DMS79 (cell line): ENCODE measurements at places on chromosomes 11 and 22.

GRCh38 chr22:35782504-35782903, 64.8 kb downstream of the APOL5 start:
- no peak for DNase-seq

GRCh38 chr11:46669711-46670139, 30.7 kb downstream of the ARHGAP1 start:
- DNase-seq, result no peak

DNA sequence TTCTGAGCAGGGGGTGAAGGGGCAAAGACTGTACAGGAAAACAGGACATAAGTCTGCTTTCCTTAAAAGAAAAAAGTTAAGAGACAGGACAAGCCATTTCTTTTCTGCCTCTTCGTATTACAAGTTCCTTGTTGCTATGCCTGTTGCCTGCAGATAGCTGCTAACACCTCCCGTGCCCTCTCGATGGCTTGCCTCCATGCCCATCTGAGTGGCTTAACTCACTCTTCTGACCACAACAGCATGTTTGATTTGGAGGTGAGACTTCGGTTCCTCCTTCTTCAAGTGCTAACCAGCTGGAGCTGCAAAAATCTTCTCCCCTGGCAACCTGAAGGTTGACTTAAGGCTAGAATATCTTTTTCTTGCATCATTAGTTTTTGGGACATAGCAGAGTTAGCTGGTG, 103.1 kb downstream of the PRR5L start:
- DNase-seq, result peak; percentile 63

- peak; percentile 65 for DNase-seq
Measured at GRCh38 chr22:48845356-48845936, 982.2 kb downstream of the BRD1 start.

- DNase-seq, result no peak
Measured at GRCh38 chr11:5922749-5923426, 19.2 kb upstream of the OR56A3 start.

GRCh38 chr11:88250566-88251242, 75.5 kb upstream of the RAB38 start:
- DNase-seq, result no peak

DNA sequence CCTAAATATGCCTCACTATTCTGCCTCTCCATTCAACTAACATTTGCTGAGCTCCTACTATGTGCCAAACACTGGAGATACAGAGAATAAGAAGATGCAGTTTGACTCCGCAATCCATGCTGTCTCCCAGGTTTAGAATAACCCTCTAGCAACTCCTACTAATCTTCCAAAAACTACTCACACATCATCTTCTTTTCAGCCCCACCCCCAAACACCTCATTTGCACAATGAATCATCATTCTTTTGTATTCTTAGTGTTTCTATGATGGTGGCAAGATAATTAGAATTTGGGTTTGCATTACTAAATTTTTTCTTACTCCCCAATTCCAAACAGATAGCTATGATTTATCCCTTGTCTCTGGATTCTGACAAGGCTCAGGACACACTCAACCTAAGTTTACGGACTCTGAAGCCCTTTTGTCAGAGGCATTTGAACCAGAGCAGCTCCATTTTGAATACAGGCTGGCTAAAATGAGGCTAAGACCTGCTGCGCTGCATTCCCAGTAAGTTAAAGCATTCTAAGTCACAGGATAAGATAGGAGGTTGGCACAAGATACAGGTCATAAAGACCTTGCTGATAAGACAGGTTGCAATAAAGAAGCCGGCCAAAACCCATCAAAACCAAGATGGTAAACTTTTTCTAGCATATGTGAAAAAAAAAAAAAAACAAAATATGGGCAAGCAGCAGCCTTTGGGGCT, 1038.9 kb downstream of the DLG2 start:
- no peak for DNase-seq

- DNase-seq, result no peak
Measured at GRCh38 chr11:93513772-93514171, 29.4 kb downstream of the SMCO4 start.

- no peak for DNase-seq
Measured at GRCh38 chr11:26790738-26791137, 68.9 kb upstream of the SLC5A12 start.

DNA sequence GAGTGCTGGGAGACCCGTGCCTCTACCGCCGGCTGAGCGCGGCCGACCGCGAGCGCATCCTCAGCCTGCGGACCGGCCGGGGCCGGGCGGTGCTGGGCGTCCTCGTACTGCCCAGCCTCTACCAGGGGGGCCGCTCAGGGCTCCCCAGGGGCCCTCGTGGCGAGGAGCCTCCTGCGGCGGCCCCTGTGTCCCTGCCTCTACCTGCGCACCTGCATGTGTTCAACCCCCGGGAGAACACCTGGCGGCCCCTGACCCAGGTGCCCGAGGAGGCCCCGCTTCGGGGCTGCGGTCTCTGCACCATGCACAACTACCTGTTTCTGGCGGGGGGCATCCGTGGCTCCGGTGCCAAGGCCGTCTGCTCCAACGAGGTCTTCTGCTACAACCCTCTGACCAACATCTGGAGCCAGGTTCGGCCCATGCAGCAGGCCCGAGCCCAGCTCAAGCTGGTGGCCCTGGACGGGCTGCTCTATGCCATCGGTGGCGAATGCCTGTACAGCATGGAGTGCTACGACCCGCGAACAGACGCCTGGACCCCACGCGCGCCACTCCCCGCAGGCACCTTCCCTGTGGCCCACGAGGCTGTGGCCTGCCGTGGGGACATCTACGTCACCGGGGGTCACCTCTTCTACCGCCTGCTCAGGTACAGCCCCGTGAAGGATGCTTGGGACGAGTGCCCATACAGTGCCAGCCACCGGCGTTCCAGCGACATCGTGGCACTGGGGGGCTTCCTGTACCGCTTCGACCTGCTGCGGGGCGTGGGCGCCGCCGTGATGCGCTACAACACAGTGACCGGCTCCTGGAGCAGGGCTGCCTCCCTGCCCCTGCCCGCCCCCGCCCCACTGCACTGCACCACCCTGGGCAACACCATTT, 3.5 kb downstream of the KLHDC7B start:
- DNase-seq, result no peak

DNA sequence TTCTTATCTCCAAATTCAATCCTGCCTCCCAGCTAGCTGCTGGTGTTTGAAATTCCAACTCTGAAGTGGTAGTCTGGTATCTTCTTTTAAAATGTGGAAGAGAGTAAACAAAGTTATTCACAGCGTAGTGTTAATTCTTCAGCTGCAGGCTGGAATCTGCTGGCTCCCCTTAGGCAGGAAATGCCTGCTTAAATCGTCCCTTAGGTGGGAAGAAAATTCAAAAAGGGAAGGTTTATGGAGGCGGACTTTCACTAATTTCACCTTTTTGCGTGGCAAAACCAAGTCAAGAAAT, 439.0 kb upstream of the CCDC90B start:
- DNase-seq, result no peak

DNA sequence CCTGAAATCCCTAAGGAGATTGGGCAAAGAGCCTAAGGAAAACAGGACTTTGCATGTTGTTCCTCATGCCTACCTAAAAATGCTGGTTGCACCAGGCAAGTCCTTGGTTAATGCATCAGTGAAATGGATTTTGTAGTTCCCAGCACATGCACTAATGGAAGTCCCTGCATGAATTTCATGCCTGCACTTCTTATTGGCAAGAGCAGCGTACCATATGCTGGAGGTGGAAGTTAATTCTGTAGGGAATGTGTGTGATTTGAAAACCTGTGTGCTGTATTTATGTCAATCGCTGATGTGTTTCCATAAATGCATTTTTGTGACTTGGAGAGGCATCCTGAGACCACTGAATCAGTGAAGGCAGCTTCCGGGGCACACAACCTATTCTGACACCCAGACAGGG, 140.3 kb upstream of the MTNR1B start:
- no peak for DNase-seq

- no peak for DNase-seq
Measured at GRCh38 chr22:42994276-42994916, 20.6 kb downstream of the PACSIN2 start.
